ENCODE measurements at places on chromosomes 12 and 14.

GRCh38 chr14:69042299-69042698 lies 63.2 kb upstream of the ACTN1 start:
- DNase-seq: no peak

DNA sequence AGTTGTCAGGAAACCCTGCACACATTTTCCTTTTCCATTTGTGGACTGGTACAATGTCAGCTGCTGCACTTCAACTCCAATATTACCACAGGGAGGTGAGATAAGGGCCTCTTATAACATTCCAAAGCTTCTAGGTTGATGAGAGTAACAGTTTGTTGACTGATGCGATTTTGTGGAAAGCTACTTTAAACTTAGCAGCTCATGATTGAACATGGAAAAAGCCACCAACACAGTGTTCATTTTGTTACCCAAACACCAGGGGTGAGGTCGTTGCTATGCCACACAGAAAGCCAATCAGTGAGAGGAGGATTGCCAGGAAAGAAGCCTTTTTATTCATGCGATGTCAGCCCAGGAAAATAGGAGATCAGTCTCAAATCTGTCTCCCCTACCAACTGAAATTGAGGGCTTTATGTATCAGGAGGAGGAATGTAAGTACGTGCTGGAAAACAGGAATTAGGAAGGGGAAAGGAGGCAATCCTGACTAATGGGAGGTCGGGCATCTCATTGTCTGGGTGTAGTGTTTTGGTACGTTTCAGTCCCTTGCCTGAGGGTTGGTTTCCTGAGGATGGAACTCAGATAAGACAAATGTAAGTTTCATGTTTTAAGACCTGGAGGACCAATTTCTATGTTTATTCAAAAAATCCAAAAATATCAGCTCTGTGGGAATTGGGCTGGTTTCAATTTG lies 92.7 kb upstream of the PLEKHA5 start:
- DNase-seq: no peak

DNA sequence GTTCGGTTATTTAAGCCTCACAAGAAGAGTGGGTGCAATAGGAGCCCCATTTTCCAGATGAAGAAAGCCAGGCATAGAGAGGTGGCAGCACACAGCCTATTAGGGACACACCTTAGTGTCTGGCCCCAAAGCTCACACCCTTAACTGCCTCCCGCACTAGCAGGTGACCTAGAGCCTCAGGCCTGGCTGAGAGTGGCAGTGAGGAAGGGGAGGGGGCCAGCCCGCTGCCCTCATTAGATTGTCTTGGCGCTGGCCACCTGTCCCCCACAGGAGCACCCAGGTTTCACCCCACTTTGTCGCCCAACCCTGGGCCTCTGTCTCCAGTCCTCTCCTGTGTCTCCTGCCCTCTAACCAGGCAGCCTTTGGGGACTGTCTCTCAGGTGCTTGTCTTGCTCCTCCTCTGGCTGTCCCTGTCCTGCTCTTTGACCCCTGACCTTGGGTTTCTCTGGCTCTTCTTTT lies 18.5 kb upstream of the PGF start:
- no peak for DNase-seq

DNA sequence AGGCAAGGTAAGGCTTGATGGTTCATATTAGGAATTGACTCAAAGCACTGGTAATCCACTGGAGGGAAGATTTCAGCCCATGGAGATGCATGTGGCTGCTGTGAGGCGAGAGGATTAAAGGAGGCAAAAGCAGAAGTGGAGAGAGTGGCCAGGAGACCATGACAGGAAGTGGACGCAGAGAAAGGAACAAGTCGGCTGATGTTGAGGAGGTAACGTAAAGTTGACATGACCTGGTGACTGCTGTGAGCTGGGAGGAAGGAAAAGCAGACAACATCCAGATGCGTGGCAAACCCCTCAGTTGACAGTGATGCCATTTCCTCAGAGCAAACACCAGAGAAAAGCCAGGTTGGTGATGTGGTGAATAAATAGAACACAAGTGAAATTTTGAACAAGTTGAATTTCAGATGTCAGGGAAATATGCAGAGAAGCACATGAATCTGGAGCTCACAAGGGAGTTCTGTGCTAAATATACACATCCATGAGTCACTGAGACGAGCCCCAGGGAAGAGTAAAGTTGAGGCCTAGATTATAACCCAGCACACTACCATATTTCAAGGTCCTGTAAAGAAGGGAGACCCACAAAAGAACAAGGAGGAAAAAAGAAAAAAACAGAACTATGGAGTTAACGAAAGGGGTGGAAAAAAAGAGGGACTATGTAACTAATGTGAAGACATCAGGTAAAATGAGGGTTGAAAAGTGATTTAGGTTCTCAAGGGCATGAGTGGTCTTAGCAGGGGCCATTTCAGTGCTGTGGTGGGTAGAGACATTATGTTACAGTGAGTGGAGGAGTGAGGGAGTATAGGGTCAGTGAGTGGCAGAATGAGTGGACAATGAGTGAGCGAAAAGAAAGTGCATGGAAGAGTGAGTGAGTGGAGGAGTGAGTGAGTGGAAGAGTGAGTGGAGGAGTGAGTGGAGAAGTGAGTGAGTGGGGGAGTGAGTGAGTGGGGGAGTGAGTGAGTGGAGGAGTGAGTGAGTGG lies 61.6 kb upstream of the GZMB start:
- no peak for DNase-seq

DNA sequence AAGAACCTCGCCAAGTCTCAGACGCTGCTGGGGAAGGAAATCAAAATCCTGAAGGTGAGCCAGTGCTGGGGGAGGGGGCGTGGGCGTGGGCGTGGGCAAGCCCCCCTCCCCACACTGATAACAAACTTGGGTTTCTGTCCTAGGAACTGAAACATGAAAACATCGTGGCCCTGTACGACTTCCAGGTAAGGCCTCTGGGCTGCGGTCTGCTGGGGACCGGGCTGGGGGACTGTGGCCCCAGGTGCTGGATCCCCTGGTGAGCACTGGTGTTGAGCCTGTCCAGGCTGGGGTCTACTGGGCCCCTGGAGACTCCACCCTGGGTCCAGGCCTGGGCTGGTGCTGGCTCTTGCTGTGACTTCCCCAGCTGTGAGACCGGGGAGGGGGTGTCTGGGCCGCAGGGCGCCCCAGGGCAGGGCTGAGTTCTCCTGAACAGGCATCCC lies 1.2 kb downstream of the ULK1 start:
- DNase-seq: no peak

DNA sequence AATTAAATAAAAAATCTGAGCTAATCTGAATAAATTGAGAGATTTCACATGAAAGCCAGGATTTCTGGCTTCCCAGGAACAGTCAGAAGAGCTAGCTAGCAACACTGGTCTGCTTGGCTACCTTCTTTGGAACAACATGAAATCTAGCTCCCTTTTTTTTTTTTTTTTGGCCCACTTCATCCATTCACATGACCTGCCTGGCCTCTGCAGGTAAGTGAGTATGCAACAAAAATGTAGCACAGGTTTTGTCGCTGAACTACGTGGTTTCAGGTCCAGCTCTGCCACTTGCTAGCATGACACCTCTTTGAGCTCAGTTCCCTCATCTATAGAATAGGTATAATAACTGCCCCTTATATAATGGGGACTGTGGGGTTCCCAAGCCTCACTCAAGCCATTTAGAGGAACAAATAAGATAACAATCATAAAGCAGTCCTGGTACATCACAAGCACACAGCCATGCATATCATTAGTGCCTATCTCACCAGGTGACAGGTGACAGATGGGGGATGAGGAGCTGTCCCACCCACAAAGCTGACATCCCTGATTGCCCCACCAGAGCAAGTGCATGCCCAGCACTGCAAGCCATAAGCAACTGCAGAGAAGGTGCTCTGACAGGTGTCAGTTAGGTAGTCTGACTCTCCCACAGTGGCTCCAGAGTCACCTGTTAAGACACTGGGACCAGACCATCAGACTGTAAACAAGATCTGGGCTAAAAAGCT lies 25.6 kb downstream of the PXN start:
- no peak for DNase-seq

GRCh38 chr12:25957793-25958427 lies 572 bp upstream of the RASSF8 start:
- DNase-seq: no peak

- DNase-seq: no peak
These were observed 88.5 kb downstream of the GPR135 start for GRCh38 chr14:59376686-59377085.

GRCh38 chr12:41264281-41264680 lies 76.2 kb downstream of the PDZRN4 start:
- no peak for DNase-seq

DNA sequence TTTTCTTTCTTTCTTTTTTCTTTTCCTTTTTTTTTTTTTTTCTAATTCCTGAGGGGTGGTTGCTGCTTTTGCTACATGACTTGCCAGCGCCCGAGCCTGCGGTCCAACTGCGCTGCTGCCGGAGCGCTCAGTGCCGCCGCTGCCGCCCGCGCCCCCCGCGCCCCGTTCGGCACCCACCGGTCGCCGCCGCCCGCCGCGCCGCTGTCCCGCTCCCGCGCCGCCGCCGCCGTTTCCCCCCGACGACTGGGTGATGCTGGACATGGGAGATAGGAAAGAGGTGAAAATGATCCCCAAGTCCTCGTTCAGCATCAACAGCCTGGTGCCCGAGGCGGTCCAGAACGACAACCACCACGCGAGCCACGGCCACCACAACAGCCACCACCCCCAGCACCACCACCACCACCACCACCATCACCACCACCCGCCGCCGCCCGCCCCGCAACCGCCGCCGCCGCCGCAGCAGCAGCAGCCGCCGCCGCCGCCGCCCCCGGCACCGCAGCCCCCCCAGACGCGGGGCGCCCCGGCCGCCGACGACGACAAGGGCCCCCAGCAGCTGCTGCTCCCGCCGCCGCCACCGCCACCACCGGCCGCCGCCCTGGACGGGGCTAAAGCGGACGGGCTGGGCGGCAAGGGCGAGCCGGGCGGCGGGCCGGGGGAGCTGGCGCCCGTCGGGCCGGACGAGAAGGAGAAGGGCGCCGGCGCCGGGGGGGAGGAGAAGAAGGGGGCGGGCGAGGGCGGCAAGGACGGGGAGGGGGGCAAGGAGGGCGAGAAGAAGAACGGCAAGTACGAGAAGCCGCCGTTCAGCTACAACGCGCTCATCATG lies 654 bp downstream of the FOXG1 start:
- DNase-seq: no peak

- DNase-seq: no peak
These were observed 1059.8 kb downstream of the TMEM121 start for GRCh38 chr14:106586098-106586704.

DNA sequence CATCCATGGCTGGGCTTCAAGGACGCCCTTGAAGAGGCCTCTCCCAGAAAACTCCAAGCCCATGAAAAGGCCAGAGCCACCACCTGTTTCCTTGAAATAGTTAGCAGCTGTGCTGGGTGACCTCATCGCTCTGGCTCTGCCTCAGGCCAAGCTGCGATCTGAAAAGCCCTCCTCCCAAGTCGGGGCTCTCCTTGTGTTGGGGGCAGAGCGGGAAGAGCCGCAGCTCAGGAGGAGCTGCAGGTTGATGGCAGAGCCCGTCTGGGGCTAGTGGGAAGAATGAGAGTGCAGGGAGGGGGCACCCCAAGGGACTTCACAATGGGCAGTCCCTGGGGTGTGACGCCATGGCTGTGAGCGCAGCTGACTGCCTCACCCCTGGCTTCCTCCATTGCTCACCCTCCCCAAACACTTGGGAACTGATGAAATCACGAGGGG lies 50.0 kb upstream of the STON2 start:
- no peak for DNase-seq

GRCh38 chr12:131222329-131223139 lies 268.8 kb downstream of the ADGRD1 start:
- no peak for DNase-seq

DNA sequence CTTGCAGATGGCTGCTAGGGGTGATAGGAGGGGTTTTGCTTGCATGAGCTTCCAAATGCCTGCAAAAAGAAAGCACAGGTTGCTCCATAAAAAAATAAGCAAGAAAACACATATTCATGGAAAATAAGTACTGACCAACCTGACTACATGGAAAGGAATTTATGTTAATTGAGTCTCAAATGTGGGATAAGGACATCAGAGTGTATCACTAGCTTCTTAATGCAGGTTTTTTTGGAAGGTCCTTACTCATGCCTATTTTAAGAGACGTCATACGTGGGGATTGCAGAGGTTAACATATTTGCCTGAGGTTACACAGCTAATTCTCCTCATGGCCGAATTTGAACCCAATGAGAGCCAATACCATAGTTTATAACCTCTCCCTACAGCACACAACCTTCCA lies 116.2 kb downstream of the ASCL1 start:
- no peak for DNase-seq

- no peak for DNase-seq
These were observed 178.2 kb upstream of the CRY1 start for GRCh38 chr12:107271523-107271922.

DNA sequence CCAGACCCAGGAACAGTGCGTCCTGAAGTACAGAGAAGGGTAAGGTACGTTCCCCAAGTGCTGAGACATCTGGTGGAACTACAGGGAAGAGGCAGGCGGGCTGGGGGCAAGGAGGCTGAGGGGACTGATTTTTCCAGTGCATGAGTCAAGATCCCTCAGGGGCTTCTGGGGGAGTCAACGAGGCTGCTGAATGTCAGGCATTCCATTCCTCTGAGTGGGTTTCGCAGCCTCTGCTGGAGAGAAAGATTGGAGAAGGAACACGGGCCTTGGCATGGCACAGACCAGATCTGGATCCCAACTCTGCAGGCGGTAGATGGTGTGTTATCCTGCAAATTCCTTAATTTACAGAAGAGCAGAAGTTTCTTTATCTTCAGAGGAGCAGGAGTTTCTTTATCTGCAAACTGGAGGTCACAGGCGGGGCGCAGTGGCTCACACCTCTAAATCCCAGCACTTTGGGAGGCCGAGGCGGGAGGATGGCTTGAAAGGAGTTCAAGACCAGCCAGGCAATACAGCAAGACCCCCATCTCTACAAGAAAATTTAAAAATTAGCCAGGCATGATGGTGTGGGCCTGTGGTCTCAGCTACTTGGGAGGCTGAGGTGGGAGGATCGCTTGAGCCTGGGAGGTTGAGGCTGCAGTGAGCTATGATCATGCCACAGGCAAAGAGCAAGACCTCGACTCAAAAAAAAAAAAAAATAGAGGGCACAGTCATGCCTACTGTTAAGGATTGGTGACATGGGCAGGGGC lies 132.6 kb upstream of the MAP1LC3B2 start:
- no peak for DNase-seq

- no peak for DNase-seq
These were observed 640 bp upstream of the ZFYVE1 start for GRCh38 chr14:73027546-73027945.

DNA sequence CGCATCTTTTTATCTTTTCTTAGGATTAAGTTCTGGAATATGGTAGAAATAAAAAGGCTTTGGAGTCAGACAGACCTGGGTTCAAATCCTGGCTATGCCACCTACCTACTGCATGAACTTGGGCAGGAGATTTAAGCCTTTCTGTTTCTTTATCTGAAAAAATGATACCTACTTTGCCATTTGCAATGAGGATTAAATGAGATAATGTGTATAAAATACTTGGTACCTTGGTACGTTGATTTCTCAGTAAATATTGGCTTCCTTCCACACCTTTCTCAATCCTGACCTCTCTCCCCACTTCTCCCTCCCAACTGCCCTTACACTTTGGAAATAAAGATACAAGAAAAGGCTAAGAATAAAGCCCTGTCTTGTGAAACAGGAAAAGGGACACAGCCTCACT lies 172.6 kb downstream of the PAX9 start:
- no peak for DNase-seq
